ENCODE measurements at places on chromosomes 6 and 20. TPM values are rescaled to one million over a fixed set of nuclear protein-coding genes. Genes with fewer than 3 reads are reported as not detected.

DNA sequence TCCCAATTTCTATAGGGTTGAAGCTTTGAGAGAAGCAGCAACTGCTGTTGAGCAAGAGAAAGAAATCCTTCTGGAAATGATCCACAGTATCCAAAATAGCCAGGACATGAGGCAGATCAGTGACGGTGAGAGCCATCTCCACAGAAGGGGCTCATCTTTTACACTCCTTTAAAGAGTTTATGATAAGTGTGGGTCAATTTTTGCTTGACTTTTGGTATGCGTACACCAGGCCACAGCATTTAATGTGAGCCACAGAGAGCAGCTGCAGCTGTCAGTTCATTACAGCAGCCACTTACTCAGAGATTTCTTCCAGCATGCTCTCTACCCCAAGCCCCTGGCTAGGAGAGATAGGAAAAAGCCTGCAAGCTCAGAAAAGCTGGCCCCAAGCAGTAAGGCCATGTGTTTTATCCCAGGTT lies 9.9 kb downstream of the BAG2 start:
- no peak for DNase-seq

GRCh38 chr6:37862992-37863391 lies 43.5 kb downstream of the ZFAND3 start:
- DNase-seq, result no peak

The MCM8 gene
- total RNA-seq, result 9.3 TPM

GRCh38 chr6:108732091-108732870 lies 115.9 kb upstream of the ARMC2 start:
- DNase-seq, result no peak

The SYTL3 gene
- total RNA-seq, result 1.9 TPM

The ULBP2 gene
- 0.35 TPM for total RNA-seq

The CCHCR1 gene
- 11.3 TPM for total RNA-seq

The EYS gene
- 0.18 TPM for total RNA-seq

DNA sequence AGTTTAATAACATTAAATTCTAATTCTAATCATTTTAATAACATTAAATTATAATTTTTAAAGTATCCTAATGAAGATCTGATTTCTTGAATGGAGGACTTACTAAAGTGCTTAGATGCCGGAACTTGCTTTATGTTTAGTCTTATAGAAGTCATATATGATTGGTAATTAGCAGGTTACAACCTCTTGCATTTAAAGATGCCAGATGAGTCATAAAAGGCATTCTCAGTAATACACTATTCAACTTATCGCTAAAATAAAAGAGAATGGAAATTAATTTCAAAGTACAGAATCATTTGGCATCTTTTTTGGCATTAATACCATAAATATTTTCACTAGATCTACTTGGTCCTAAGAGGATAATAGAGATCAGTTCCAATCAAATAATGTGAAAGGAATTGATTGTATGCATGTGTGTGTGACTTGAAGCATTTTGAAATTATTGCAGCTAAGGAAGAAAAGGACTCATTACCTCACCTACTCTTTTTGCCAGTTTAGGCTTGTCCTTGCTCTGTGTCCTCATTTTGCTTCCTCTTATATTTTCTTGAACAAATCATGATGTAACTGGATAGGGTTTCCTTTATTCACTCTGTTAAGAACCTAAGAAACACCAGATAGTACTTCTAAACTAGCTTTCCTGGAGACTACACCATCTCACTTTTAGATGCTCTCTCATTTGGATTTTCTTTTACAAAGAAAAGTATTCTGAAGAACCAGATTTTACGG lies 2.7 kb downstream of the COL21A1 start:
- DNase-seq, result no peak

- no peak for DNase-seq
Measured at GRCh38 chr20:53609491-53610445, 16.1 kb upstream of the ZNF217 start.

DNA sequence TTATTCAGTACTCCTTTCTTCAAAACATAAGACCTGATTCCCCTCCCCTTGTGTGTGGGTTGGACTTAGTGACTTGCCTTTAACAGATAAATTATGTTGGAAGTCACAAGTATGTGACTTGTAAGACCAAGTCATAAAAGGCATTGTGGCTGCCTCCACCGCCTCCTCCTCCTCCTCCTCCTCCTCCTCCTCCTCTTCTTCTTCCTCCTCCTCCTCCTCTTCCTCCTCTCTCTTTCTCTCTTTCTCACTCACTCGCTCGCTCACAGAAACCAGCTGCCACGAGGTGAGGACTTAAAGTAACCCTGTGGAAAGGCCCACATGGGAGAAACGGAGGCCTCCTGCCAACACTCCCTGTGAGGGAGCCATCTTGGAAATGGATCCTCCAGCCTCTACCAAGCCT lies 64.0 kb downstream of the NCR2 start:
- no peak for DNase-seq

DNA sequence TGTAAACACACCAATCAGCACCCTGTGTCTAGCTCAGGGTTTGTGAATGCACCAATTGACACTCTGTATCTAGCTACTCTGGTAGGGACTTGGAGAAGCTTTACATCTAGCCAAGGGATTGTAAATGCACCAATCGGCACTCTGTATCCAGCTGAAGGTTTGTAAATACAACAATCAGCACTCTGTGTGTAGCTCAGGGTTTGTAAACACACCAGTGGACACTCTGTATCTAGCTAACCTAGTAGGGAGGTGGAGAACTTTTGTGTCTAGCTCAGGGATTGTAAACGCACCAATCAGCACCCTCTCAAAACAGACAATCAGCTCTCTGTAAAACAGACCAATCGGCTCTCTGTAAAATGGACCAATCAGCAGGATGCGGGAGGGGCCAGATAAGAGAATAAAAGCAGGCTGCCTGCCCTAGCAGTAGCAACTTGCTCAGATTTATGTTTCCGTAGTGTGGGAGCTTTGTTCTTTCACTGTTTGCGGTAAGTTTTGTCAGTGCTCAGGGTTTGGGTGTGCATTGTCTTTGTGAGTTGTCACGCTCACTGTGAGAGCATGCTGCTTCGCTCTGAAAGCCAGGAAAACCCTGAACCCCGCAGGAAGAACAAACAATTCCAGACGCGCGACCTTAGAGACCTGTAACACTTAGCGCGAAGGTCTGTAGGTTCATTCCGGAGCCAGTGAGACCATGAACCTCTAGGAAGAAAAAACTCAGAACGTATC lies 37.0 kb downstream of the RIOK1 start:
- no peak for DNase-seq

GRCh38 chr20:56827763-56828162 lies 198.7 kb downstream of the TFAP2C start:
- DNase-seq, result no peak

DNA sequence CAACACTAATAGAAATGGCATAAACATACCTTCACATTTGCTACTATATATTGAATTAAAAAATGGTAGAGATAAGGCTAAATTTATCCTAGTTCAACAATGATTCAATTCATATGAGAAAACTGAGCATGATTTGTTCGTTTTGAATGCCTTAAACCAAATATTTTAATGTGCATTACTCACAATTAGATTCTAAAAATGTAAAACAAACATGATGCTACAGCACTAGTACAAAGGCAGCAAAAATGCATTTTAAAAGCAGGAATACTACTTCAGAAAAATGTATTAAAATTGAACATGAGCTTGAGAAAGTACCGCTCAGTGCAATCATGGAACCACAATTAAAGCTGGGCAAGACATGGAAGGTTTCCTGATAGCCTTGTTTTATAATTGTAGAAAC lies 195.3 kb downstream of the KCNQ5 start:
- no peak for DNase-seq

GRCh38 chr6:41022294-41022693 lies 16.7 kb downstream of the UNC5CL start:
- no peak for DNase-seq

DNA sequence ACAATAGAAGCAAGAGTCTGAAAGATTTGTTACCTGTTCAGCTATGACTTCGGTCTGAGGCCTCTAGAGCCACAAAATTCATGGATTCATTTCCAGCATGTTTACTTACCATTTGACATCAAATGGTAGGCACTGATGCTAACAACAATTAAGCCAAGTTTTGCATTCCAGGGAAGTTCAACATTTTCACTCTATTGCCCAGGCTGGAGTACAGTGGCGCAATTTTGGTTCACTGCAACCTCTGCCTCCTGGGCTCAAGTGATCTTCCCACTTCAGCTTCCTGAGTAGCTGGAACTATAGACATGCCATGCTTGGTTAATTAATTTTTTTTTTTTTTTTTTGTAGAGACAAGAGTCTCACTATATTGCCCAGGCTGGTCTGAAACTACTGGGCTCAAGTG lies 114.1 kb upstream of the SGK1 start:
- no peak for DNase-seq

DNA sequence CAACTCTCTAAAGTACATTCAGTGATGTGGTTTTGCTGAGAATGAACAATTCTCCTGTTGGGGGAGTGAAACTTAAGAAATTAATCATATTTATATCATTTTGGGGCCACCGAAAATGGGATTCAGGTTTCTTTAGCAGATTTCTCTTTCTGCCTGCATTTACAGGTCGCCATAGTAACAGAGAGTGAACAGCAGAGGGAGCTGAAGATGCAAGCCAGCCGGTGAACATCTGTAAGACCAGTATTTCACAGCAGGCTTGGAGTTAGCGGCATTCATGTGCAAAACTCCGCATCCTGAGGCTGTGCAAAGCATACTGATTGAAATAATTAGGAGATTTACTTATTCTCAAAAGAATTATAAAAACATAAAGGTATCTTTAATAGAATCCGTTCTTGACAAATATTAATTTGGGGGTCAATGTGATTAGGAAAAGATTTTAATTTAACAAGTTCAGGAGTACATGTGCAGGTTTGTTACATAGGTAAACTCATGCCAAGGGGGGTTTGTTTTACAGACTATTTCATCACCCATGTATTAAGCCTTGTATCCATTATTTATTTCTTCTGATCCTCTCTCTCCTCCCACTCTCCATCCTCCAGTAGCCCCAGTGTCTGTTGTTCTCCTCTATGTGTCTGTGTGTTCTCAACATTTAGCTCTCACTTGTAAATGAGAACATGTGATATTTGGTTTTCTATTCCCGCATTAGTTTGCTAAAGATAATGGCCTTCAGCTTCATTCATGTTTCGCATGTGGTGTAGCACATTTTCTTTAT lies 17.8 kb upstream of the HSF2 start:
- DNase-seq, result peak; percentile 69

DNA sequence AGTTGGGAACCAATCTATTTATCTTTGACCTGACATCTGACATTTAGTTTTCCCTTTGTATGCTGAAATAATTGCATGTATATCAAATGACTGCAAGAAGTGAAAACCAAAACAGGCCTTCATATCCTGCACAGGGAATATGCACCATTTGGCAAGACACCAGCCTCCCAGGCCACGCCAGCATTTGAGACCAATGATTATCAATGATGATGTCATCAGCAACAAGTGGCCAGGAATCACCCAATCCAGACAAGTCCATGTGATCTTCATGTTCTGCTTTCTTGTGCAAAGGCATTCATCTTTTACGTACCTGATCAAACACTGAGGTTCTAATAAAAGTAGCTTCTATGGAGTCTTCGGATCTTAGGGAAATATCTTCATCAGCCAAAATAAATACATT lies 107.4 kb upstream of the TENT5A start:
- DNase-seq, result no peak

The PRL gene
- not detected for total RNA-seq

The C20orf141 gene
- total RNA-seq, result not detected

GRCh38 chr20:39342463-39342862 lies 380.3 kb downstream of the DHX35 start:
- no peak for DNase-seq

DNA sequence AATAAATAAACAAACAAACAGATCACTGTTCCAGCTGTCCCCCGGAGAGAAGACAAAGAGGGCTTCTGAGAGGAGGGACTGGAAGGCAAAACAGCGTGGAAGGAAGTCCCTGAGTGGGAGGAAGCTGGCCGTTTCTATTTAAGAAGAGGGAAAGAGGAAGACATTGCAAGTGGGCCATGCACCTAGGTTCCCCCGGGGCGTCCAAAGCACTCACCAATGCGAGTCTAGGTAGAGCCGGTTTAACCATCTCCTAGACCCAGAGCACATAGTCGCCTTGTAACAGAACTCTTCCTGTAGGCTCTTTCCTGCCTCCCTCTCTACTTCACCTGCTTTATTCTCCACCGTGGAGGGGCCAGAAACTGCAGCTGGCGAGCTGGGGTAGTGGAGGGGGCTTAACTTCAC lies 158.4 kb downstream of the ZDHHC14 start:
- DNase-seq, result no peak

GRCh38 chr6:105780146-105780860 lies 305.8 kb upstream of the PRDM1 start:
- DNase-seq, result no peak

DNA sequence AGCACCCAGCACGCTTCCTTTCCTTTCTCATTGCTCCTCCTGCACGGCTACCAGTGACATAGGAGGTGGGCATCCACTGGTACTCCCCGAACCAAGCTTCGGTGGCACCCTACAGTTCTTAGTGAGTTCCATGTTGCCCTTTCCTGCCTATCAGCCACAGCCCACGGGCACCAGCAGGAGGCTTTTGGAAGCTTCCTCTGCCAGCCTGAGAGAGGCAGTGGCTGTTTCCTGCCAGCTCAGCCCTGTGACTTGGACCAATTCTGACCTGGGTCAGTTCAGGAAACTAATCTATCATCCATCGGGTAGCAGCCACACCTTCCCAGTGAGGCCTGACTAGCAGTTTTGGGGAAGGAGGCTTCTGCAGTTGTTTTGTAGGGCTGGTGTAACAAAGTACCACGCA lies 176.4 kb upstream of the UST start:
- no peak for DNase-seq

Data from adrenal gland (tissue), 19 donors.